ENCODE measurements at places on chromosomes 1 and 21.

GRCh38 chr1:25702101-25702775, 85.6 kb downstream of the MAN1C1 start:
- no peak for DNase-seq

GRCh38 chr1:205350691-205351141, 6.0 kb downstream of the KLHDC8A start:
- no peak for DNase-seq

GRCh38 chr21:33383056-33383888, 19.9 kb upstream of the IFNGR2 start:
- peak; percentile 57 for DNase-seq

DNA sequence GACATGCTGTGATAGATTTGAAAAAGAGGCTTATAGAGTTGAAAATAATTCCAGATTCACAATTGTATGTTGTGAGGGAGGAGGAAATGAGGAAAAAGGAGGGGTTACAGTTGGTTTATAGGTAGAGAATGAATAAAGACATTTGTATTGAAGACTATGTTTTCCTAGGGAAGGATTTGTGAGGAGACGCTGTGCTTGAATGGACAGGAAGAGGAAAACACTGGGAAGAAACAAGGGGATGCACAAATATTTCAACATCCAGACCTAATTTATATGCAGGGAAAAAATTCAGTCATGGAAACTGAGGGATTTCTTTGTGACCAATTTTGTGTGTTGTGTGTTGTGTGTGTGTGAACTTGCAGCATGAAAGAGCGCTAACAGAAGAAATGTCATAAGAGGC, 92.6 kb upstream of the B3GALT2 start:
- DNase-seq: no peak

GRCh38 chr1:7669559-7670311, 101.4 kb upstream of the VAMP3 start:
- peak; percentile 67 for DNase-seq

DNA sequence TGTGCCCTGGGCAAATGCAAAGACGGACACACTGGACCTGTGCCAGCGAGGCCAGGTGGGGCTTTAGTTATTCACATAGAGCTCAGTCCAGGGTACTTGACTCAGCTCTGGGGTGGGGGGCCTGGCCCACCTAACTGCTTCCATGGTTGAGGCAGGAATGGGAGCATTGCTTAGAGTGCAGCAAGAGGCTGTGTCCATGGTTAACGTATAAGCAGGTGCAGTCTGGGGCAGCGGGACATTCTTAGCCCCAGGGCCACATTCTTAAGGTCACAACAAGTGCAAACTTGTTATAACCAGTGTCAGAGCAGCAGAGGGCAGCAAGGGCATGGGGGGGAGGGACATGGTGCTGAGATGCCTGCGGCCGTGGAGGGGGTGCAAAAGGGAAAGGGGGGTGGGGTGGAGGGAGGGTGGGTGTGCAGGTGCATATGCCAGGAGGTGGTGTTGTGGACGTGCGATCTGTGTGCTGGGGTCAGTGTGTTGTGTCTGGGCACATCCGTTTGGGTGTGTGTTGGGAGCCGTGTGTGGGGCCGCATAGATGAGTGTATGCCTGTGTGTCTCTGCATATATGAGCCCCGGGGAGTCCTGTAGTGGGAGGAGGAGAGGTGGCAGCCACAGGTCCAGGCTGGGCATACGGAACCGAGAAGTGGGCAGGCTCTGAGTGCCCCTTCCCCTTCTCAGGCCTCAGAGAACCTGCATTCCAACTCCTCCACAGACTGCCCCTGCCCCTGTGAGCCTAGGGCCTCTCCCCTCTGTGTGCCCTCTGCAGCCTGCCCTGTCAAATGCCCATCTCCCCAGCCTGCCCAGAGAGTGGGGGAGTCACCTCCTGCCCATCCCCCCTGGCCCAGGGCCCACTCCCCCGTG, 8.4 kb downstream of the KCNJ10 start:
- no peak for DNase-seq

DNA sequence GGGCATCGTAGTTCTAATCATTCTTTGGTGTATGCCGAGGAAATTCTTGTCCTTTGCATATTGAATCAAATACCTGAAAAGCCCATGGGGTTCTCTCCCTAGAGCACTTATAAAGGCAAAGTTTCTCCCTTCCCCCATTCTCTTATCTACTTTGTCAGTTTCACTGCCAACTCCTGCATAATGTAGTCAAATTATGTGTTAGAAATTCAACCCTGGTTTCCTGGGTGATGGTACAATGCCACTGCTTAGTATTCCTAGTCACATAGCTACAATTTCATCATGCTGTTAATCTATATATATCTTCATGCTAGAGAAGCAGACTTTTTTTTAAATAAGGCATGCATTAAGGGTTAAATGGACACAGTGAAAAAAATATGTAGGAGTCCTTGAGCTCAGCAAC, 119.0 kb downstream of the PDE4B start:
- DNase-seq: no peak

GRCh38 chr1:214458541-214458940, 92.9 kb downstream of the PTPN14 start:
- DNase-seq: no peak

GRCh38 chr1:180567654-180568053, 8.9 kb downstream of the OVAAL start:
- no peak for DNase-seq

DNA sequence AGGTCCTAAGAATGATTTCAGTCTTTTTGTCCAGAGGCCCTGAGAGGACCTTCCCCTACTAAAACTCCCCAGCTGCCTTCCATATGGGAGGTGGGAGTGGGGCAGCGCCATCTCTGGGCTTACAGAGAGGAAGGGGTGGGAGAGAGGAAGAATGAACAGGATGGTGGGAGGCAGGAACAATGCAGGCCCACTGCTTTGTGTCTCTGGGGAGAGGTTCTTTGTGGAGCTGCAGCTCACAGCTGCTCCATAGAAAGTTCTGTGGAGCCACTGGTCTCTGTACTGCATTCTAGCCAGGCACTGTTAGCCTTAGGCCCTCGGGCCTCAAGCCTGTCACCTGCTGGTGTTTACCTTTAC, 43.6 kb upstream of the A3GALT2 start:
- DNase-seq: no peak

DNA sequence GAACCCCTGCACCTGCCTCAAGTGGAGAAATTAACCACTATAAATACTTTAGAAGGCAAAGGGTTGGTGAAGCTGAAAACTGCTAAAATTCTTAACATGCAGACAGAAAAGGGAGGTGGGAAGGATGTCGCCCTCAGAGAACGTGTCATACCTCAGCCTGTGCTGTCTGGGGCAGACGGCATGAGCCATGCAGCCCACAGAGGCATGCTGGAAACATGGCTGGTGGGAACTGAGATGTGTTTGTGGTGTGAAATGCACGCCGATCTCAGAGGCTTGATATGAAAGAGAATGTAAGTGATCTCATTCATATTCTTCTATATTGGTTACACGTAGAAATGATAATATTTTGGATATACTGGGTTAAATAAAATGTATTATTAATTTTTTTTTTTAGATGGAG, 16.3 kb downstream of the AGPAT3 start:
- DNase-seq: no peak

- no peak for DNase-seq
Measured at GRCh38 chr21:17514124-17514845, 1.4 kb downstream of the CXADR start.

- no peak for DNase-seq
Measured at GRCh38 chr21:23130308-23130707, 2132.1 kb downstream of the NCAM2 start.

GRCh38 chr1:201561195-201561564, 22.3 kb downstream of the NAV1 start:
- no peak for DNase-seq

DNA sequence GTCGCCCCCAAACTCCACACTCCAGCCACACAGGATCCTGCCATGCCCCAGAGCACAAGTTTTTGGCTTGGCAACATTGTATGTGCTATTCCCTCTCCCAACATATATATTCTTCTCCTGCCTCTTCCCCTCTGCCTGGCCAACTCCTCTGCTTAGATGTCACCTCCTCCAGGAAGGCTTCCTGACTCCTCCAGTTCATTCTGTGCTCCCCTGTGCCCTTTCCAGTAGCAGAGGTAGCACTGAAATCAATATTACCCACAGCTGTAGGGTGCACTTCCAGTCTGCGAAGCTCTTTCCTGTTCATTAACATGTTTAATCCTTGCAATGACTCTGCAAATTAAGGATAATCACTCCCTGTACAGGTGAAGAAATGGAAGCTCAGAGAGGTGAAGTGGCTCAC, 21.2 kb downstream of the ALDH4A1 start:
- DNase-seq: no peak

GRCh38 chr1:231844986-231845502, 218.5 kb downstream of the DISC1 start:
- DNase-seq: no peak

- DNase-seq: no peak
Measured at GRCh38 chr1:81635816-81636215, 164.9 kb upstream of the ADGRL2 start.

GRCh38 chr1:44034976-44035716, 3.9 kb upstream of the SLC6A9 start:
- no peak for DNase-seq

GRCh38 chr1:40593449-40594186, 62.2 kb downstream of the ZNF684 start:
- DNase-seq: no peak

GRCh38 chr21:45404730-45405270, at the start of gene COL18A1:
TSS of gene COL18A1 (plus strand) at chr21:45405165. CDS start at chr21:45405231, 66 bp downstream.
- peak; percentile 63 for DNase-seq

- DNase-seq: no peak
Measured at GRCh38 chr1:224884361-224884801, 45.1 kb upstream of the DNAH14 start.

DNA sequence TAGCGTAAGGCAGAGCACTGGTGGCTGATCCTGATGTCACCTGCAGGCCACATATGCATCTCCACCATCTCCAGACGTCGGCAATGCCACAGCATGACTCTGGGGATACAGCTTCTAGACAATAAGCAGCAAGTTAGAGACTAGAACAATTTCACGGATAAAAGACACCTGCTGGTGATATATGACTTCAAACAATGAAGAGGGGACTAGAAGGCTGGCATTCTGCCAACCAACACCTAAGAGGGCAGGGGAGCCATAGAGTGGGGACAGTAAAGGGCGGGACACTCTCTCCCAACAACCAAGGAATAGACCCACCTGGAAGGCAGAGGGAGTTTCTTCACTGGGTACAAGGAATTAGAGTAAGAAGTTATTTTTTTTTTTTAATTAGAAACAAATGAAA, 126.7 kb downstream of the SIM2 start:
- DNase-seq: no peak

DNA sequence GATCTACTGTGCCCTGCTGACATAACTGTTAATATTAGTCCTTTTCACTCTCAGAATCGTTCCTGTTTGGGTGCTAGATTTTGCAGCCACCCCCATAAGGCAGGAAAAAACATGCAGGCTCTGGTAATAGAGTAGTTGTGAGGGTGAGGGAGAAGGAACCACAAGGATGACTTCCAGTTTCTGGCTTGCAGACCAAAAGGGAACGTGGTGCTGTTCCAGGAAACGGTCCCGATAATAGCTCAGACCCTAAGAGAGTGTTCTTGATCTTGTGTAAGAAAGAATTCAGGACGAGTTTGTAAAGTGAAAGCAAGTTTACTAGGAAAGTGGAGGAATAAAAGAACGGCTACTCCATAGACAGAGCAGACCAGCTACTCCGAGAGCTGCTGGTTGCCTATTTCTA, 50.7 kb upstream of the RHOU start:
- DNase-seq: no peak

- no peak for DNase-seq
Measured at GRCh38 chr1:99005537-99005942, 879 bp upstream of the PLPPR5 start.

DNA sequence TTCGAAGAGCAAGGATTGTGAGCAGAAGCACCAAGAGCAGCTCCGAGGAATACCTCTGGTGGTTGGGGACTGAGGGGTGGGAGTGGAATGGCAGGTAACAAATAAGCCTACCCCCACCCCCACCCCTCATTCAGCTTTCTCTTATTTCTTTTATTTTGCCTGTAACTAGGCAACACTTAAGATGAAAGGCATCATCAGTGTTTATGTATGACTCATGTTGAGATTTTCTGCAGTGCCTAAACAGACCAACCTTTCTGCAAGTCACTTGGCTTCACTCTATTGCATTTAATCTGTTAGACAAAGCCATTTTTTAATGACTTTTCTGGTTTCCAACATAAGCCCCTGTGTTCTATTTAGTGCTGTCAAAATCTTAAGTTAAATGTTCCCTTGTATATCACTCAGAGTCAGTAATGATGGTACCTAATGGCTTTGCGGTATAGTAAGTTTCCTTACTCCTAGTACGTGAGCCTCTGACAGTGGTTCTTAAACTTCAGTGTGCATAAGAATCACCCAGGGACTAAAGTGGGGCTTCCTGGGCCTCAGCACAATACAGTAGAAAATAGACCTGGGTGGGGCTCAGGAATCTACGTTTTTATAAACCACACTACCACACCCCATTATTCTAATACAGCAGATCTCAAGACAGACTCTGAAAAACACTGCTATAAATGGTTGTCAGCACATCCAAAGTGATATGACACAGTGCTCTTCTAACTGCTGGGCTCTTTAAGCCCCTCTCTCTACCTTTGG, 19.9 kb downstream of the CASQ2 start:
- no peak for DNase-seq

DNA sequence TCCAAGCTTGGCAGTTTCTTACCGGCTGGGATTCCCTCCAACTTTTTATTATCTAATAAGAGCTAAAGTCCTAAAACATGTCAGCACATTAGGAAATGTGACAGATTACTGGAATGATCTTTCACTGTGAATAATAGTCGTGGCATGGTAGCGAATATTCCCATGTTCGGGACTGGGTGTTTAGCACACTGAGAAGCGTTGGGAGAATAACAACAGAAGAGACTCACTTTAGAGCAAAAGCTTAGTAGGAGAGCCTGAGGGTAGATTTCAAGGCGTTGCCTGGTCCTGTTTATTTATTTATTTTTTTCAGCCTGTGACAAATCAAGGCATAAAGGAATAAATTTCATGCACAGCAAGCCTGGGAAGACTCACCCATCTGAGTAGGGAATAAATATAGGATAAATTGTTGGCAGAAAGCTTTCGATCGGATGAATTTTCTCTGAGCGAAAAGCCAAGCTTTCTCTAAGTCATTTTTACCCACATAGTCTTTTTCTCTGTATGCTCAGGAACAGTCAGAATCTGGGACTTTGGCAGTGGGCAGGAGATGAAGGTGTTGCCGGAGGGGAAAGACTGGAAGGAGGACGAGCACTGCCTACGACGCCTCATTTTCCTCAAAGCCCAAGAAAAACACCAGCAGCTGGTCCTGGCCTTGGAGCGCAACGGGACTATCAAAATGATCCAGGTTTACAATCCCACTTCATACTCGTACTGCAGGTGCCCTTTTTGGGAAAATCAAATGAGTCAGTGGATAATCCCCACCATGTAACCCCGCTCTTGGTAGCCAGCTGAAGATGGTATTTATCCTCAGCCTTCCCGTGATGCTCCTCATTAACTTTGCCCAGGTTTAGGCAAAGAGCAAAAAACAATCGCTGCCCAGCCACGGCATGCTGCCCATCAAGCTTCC, 97.2 kb downstream of the WDR64 start:
- no peak for DNase-seq

- DNase-seq: no peak
Measured at GRCh38 chr1:229993060-229993459, 74.0 kb upstream of the GALNT2 start.
